Activated CD8-positive, alpha-beta T cell treated with anti-CD3 and anti-CD28 coated beads, Interleukin-2, amount 10 ng/mL, durations not matched to agents 7 days and 5 days (primary cell): ENCODE measurements at places on chromosomes 13 and 19.
A peak's percentile ranks its signal among the peaks of the same experiment; 100 is the strongest.

- peak; percentile 85 for DNase-seq
Observed at GRCh38 chr19:3801412-3802096, 15.4 kb upstream of the MATK start.

DNA sequence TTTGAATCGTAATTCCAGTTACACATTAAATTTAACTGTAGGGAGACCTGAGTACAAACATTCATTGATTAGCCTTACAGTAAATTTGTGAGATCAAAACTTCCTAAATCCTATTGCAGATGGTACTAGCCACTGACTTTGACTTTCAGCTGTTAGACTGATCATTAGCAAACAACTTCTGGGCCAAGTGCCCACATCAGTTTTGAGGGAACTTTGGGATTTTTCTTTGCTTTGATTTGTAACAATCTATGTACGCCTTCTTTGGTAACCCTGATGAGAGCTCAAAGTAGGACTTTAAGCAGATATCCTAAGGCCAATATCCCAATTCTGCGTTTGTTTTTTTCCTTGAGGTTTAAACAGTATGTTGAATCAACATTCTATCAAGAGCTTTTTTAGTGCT lies 131.5 kb downstream of the DLEU7 start:
- no peak for DNase-seq

GRCh38 chr19:11673608-11674041 lies 65.1 kb downstream of the ZNF823 start:
- DNase-seq = peak; percentile 22

- no peak for DNase-seq
Observed at GRCh38 chr13:111328574-111329410, 8.3 kb downstream of the TEX29 start.

DNA sequence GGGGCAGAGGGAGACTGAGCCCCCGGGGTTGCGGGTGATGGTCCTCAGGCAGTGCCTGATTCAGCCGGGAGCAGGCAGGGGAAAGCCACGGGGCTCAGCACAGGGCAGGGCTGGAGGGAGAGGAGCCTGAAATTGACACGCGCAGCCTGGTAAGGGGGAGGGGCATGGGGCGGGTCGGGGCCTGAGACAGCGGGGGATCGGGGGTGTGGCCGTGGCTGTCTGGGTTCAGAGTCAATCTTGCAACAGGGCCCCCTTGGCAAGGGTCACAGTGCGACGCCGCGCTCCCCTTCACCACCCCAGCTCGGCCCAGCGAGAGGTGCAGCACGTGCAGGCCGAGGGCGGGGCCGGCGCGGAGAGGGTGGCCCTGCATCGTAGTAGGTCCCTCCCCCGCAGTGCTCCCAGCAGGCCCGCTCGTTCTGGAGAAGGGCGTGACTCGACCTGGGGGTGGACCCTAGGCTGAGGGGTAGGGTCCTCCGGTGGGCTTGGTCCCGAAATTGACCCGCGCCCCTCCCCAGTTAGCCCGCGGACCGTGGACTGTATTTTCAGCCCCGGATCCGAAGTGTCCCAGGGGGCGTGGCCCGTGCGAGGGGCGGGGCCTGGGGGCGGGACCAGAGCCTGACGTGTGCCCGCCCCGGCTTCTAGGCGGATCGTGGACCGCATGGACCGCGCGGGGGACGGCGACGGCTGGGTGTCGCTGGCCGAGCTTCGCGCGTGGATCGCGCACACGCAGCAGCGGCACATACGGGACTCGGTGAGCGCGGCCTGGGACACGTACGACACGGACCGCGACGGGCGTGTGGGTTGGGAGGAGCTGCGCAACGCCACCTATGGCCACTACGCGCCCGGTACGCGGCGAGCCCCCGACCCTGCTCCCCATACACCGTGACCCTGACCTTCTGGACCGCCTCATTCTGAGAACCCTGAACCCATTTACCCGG lies 6.0 kb downstream of the RCN3 start:
- DNase-seq = peak; percentile 84

GRCh38 chr19:13169769-13170168 lies 19.6 kb downstream of the IER2 start:
- no peak for DNase-seq

GRCh38 chr13:90902255-90902654 lies 445.2 kb upstream of the MIR17HG start:
- no peak for DNase-seq
